Inflammatory macrophage treated with lipopolysaccharide for 1 hour (primary cell): ENCODE measurements at places on chromosomes 11 and 22.

- no peak for DNase-seq
Measured at GRCh38 chr11:28347371-28347770, 239.2 kb downstream of the METTL15 start.

GRCh38 chr11:30016588-30017363, at the start of gene KCNA4:
Gene KCNA4 (minus strand): TSS chr11:30017030. CDS start chr11:30012678, 4,352 bp downstream.
- no peak for DNase-seq

DNA sequence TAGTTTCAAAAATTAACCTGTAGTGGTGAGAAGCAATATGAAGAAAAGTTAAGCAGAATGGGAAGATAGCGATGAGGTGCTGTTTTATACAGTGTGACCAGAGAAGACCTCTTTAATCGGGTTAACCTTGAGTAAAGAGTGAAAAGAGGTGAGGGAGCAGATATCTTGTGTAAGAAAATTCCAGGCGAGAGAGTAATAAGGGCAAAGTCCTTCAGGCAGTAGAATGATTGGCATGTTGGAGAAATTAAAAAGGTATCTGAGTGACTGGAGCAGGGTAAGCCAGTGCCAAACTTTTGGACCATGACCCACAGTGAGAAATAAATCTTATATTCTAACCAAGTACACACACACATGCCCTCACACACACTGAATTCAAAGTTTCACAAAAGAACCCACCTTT, 374.7 kb upstream of the LARGE1 start:
- no peak for DNase-seq

GRCh38 chr11:134252346-134253187, 585 bp downstream of the THYN1 start:
- peak; percentile 67 for DNase-seq

- no peak for DNase-seq
Measured at GRCh38 chr22:38965614-38966379, 8.4 kb downstream of the APOBEC3A start.

- no peak for DNase-seq
Measured at GRCh38 chr22:17796695-17797094, 22.4 kb upstream of the BID start.

GRCh38 chr11:44033411-44033850, 14.3 kb upstream of the ACCSL start:
- no peak for DNase-seq

DNA sequence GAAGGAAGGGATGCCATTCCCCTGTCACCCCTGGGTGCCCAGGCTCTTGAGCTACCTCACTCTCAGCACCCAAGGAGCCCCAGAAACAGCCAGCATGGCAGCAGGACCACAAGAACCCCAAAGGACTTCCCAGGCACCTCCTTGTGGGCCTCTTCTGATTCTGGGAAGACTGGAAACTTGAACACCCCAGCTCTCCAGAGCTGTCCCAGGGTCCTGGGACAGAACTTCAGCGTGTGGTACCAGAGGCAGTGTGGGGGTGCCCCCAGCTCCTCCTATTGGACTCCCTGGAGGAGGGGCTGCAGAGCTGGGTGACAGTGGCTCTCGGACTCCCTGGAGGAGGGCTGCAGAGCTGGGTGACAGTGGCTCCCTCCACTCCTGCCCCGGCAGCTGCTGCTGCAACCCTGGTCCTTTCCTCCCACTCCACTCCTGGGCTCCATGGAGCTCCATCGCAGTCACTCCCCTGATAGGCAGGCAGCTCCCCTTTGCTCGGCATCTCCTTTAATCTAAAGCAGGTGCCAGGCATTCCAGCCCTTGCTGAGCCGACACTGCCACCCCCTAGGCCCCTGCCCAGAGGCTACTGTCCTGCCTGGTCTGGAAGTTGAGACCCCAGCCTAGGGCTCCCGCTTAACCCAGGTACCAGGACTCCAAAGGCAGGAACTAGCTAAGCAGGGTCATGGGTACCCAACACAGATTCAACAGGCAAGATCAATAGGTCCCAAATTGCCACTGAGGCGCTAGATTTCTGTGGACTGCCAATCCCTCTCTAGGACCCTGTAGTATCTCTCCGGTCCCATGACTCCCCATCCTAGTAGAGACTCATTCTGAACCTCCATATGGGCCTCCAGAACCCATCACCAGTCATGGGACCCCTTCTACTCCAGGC, 2.7 kb downstream of the BCL9L start:
- no peak for DNase-seq

DNA sequence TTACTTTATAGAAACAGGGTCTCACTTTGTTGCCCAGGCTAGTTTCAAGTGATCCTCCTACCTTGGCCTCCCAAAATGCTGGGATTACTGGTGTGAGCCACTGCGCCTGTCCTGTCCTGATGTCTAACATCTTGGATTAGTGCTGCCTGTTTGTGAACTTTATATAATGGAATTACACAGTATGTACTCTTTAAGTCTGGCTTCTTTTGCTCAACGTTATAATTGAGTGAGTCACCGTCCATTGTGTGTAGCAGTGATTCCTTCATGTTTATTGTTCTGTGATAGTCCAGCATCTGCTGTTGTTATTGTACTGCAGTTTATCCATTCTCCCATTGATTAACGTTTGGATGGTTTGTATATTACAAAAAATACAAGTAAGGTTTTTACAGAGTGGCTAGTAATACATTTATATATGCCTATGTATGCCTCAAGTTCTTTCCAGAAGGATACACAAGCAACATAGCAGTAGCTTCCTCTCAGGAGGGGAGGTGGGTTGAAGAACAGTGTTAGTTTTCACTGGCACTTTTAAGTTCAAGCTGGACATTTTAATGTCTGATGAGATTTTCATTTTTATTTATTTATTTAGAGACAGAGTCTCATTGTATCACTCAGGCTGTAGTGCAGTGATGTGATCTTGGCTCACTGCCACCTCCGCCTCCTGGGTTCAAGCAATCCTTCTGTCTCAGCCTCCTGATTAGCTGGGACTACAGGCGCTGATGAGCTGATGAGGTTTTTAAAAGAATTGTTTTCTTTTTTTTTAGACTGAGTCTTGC, 25.2 kb upstream of the MICALL1 start:
- DNase-seq: no peak

DNA sequence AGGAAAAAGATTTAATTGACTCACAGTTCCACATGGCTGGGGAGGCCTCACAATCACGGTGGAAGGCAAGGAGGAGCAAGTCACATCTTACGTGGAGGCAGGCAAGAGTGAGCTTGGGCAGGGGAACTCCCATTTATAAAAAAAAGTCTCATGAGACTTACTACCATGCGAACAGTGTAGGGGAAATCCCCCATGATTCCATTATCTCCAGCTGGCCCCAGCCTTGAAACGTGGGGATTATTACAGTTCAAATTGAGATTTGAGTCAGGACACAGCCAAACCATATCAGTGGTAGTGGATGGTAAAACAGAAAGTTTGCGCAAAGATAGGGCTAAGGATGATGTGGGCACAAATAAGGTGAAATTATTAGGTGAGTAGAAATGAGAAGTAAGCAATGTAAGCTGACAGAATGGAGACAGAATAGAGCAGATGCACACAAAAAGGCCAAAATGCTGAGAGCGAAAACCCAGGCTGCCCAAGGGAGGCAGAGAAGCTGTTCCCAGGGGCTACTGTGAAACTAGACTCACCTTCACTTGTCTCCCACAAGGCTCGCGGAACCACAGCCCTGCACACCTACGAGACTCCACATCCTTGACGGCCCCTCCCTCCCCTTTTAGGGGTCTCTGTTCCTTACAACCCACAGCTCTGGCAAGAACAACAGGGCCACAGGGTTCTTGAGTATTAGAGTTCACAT, 377.6 kb downstream of the CADM1 start:
- DNase-seq: peak; percentile 1

DNA sequence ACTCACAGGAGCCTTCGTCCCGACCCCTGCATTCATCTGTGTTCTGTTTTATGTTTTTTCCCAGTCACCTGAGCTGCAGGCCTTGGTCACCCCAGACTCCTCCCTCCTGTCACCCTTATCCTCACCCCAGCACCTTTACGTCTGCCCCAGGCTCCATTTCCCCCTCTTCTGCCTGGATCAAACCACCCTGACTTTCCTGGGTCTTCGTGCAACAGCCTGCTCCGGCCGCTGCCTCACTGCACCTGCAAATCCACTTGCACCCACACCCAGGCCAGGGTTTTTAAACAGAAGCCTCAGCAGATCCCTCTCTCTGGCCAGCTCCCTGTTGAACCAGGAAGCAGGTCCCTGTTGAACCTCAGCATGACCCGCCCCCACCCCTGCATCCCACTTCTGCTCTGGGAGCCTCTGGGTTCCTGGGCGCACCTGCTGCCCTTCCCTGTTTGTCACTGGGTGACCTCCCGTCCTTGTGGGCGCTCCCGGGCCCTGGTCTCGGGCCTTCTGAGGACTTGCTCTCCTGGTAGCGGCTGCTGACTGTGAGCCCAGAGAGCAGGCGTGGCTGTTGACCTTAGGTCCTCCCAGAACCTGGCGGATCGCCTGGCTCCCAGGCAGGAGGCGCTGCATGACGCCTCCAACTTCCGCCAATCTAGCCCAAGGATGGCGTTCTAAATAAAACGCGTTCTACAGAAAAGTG, 12.8 kb downstream of the MAPK8IP2 start:
- no peak for DNase-seq
